H1 (cell line): ENCODE measurements at places on chromosomes 7 and 10.

- DNase-seq, result no peak
These were observed 39.4 kb upstream of the SLC29A3 start for GRCh38 chr10:71279590-71280170.

DNA sequence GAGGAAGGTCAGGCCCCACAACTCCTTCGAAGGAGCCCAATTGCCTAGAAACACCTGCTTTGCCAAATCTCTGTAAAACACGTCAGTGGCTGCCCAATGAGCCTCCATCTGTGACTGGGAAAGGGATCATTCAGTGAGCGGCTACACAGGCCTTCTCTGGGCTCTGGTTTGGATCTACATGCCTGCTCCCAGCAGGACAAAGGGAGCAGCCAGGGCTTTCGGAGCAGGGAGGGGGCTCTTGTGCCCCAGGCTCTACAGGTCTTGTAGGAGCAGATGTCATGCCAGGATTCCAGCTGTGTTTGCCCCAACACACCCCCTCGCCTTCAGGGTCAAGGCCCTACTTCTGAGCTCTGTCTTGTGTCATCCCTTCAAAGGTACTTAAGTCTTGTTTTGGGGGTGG lies 73.5 kb downstream of the CLEC2L start:
- DNase-seq, result no peak

- no peak for DNase-seq
These were observed 119.9 kb downstream of the MGMT start for GRCh38 chr10:129586898-129587443.

DNA sequence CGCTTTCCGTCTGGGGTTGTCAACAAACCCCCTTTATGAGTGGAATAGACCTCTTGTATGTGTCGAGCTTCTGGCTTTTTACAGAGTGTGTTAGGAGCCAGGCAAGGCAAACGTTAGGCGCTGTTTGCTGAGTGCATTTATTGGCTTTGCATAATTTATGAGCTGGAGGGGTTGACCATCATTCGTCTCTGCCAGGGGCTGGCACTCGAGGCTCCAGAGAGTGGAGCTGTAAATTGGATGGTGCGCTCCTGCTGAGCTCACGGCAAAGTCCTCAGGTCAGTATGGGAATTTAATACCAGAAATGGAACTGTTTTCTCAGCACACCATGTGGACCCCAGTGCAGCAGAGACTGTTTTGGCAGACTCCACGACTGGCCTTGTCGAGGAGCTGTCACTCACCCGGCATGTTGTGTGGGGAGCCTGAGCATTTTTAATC lies 699.4 kb upstream of the GALNT17 start:
- DNase-seq, result no peak

DNA sequence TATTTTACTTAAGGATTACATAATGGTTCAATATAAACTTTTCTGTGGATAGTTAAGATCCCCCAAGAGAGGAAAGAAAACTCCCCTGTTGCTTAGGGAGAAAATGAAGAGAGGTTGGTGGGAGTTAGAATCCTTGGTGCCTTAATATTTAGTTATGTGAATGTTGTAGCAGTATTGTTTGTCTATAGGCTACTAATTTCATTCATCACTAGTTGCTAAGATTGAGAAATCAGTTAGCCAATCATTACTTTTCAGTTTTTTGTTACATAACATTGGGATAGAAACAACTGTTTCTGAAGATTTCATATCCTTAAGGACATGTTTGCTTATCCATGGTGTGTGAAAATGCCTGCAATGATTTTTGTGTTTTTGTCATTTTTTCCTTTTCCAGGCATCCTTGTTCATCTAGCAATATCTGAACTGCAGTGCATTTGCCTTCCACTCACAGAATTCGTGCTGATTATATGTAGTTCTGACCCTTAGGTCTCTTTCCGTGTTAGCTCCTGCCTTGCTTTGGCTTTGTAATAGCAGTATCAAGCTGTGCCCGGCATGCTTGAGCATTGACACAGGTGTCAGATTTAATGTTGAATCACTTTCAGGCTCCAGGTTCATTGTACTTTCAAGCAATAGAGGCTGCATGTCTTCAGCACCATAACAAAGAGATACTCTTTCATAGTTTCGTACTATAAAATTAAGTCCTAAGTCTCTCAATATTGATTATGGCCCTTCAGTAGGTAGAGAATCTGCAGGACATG lies 85.0 kb downstream of the PODXL start:
- DNase-seq, result no peak

- peak; percentile 48 for DNase-seq
These were observed 37.8 kb upstream of the UBE2H start for GRCh38 chr7:129990403-129991192.
